Activated gamma-delta T cell (primary cell): ENCODE measurements at places on chromosomes 13 and 19.
A peak's percentile ranks its signal among the peaks of the same experiment; 100 is the strongest.

DNA sequence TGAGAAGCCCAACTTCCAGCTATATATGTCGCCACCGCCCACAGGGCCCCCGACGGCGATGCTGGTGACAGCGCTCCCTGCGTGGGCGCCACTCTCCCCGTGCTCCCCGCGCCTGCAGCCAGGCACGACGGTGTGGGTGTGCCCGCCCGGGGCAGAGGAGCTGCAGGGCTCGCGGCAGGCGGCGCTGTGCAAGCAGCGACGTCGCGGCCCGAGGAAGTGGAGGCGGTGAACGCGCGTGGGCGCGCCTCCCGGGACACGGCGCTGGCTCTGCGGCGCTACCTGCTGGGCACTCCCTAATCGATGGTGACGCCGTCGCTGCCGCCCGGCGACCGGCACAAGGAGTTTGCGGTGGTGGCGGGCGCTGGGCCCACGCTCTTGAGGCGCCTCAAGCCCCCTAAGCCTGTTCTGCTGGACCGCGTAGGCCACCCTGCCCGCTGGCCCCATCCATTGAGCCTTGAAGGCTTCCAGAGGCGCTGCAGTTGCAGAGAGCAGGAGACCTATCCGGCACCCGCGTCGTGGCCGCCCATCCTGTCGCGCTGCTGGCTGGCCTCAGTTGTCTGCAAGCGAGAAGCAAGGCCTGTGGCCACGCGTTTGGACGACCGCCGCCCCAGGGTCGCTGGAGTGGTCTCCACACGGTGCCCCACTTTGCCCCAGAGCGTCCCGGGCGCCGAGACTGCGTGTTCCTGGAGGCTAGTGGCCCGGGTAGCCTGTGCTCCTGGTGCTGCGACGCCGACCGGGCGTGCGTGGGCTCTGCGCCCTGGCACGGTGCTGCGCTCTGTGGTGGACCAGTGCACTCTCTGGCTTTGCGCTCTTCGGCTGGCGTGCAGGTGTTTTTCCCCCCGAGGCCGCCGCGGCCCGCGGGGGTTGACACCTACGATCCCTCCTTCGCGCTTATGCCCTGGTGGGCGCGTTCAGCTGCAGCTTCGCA lies 23.1 kb downstream of the LRFN3 start:
- peak; percentile 58 for DNase-seq

DNA sequence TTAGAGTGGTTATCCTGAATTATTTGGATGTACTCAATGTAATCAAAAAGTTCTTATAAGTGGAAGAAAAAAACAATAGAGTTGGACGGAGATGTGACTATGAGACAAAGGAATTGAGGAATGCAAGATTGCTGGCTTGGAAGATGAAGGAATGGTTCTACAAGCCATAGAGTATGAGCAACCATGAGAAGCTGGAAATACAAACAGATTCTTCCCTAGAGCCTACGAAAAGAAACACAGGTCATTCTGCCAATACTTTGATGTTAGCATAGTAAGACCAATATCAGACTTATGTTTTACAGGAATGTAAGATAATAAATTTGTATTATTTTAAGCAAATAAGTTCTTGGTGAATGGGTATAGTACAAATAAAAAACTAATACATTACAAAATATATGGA lies 249.2 kb downstream of the DIAPH3 start:
- DNase-seq, result no peak

DNA sequence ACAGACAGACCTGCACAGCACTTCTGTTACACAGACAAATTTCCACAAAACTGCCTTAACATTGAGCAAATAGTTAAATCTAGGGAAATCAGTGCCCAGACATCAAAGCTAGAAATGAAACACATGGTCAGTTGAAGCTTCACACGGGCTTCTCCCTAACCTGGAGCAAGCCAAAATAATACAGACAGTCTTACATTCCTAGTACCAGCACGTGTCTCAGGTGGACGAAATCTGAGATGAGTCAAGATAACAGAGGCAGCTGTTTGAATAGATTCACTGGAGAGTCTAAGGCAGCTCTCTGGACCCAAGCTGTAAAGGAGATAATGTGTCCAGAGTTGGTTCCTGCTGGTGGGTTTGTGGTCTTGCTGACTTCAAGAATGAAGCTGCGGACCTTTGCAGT lies 4.1 kb upstream of the ZNF699 start:
- no peak for DNase-seq

DNA sequence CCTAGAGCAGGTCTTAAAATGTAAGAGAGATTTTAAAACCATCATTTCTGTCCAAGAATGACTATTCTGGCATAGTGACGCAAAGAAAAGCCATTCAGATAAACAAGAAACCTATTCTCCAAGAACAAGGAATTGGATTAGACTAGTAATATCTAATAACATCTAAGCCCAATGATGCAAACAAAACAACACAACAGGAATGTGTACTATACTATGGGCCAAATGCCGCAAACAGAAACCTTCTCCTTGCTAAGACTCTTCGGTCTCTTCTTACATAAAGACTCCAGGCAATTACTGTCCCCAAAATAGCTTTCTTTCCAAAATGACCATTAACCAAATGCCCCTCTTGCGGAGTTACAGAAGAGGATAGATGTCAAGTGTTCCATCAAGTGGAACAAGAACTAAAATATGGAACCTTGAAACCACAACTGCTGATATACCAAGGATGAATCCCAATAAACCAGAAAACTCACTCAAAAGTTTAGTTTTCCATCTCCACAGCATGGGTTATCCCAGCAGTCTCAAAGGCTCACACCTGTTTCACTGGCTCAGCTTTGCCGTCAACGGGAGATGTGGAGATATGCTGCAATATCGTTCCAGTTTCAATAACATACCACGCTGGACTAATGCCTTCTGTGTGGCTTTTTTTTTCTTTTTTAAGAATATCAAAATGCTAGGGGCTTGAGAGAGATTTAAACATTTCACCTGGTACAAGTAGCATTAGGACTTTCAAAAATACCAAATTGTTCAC lies 76.2 kb downstream of the FOXO1 start:
- no peak for DNase-seq

- DNase-seq, result no peak
These were observed 28.8 kb upstream of the RCBTB2 start for GRCh38 chr13:48561466-48562235.

GRCh38 chr13:34587576-34587975 lies 354.5 kb upstream of the NBEA start:
- no peak for DNase-seq

DNA sequence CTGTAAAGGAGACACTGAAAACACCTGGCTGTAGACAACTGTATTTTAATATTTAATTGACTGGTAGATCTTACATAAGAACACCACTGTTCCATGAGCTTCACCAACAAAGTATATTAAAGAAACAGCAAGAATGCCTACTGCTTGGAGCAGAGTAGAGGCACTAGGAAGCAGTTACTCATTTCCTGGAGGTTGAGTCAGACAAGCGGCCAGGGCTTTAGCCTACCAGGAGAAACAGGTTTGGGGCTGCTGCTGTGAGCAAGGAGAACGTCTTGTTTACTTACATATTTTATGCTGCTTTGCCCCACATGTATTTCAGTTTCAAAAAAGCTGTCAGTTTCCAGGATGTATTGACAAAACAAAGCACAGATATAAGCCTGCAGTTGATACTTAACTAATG lies 33.4 kb downstream of the ALG5 start:
- no peak for DNase-seq
